Left hindlimb (tissue), 1 donor: ENCODE measurements at places on chromosomes 13 and 19.
A peak's percentile ranks its signal among the peaks of the same experiment; 100 is the strongest.

GRCh38 chr13:27774169-27774568 is 18.1 kb upstream of the GSX1 start:
- DNase-seq: no peak

DNA sequence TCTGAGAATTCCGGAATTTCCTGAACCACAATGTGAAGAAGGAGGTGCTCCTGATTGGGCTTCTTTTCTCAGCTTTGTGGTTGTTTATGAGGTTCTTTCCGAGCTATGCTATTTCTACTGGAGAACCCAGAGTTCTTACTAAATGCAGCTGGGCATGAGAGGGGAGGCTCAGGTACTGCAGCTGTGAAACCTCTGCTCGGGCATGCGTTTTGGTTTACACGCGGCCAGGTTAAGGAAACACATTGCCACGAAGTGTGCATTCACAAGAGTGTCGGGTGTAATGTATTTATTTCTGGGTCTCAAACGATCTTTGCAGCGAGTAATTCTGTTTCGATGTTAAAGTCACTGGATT is 661 bp upstream of the MIR17HG start:
- peak; percentile 37 for DNase-seq

DNA sequence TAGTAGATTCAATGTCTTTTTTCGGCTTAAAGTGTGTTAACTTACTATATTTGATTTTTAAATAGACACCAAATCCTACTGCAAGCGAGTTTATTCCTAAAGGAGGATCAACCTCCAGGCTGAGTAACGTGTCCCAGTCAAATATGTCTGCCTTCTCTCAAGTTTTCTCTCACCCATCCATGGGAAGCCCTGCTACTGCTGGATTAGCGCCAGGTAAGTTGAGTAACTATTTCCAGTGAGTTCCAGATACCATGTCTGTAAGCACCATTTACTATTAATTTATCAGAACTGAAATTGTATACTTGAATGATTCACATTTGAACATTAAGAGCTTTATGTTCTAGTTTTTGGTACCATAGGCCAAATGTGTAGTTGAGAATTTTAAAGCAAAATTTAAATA is 81.8 kb downstream of the PAN3 start:
- no peak for DNase-seq

- DNase-seq: no peak
Measured at GRCh38 chr19:10803252-10803651, 32.8 kb downstream of the TMED1 start.

DNA sequence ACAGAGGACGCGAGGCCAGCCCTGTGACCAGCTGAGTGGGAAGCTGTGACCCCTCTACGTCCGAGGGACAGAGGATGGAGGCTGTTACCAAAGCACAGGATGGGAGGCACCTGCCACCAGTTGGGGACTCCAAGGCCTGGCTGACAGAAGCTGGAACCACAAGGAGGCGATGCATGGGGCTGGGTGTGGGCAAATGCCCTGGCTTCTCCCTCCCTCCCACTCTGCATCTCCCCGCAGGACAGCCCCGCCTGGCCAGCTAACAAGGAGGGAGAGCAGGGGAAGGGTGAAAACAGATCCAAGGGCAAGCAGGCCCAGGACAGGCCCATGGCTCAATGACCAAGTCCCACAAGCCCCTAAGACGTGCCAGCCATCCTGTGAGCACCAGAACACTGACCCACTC is 28.6 kb downstream of the AKT2 start:
- DNase-seq: no peak

DNA sequence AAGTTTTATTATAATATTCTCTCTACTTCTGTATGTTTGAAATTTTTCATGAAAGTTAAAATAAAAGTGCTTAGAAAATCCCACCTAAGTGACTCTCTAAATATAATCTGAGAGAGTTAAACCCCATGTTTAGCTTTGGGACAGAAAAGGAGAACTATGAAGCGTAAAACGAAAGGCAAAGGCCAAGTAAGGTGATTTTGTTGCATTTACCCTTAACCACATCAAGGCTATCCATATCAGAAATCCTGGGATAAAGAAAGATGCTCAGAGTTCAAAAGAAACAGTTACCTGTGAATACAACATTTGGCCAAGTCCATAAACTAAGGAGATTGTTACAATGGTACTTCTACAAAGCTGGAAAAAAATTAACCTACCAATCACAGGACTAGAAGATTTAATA is 31.3 kb downstream of the UBL3 start:
- DNase-seq: no peak
